ENCODE measurements at places on chromosomes 2 and 18.

DNA sequence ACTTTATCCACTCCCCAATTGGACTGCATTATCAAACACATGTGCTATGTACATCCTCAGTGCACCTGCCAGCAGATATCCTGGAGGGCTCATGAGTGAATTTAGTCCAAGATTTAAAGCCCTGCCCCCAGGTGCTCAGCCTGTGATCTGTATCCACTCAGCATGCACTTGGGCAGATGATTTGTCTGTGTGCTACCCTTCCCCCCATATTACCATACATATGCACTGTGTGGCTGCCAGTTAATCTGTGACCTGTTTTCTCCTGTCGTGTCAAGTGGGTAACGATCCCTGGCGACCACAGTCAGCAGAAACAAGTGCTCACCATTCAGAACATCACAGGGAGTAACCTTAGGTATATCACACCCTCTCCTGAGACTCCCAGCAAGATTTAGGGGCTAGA, 10.2 kb downstream of the NAGK start:
- DNase-seq: no peak

- DNase-seq: no peak
Observed at GRCh38 chr18:58064406-58064998, 20.5 kb downstream of the NEDD4L start.

DNA sequence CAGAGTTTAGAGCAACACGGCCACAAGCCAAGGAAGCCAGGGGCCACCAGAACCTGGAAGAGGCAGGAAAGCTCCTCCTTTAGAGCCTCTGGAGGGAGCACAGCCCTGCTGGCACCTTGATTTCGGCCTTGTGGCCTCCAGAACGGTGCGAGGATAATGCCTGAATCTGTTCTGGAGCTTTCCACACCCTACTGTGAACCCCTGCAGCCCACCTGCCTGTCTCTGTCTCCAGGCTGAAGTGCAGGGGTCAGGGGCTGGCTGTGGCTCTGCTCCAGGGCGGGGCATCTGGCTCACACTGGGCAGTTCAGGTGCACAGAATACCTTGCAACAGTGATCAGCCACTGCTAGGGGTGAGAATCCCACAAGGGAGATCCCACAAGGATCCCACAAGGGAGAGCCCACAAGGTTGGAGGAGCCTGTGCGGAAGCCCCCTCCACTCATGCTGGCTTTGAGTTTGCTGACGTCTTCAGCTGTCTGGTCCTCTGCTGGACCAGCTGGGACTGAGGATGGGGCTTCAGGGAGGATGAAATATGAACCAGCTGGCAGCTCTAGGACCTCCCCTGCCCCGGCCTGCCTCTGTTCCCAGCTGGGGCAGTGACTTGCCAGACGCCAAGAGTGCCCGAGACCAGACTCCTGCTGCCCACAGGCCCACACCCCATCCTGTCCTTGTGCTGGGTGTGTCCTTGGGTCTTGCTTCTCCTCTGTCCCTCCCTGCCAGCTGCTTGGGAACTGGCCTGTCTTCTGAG, 56.4 kb upstream of the OTOS start:
- DNase-seq: no peak

- DNase-seq: no peak
Observed at GRCh38 chr2:16281451-16282335, 341.3 kb downstream of the MYCN start.

DNA sequence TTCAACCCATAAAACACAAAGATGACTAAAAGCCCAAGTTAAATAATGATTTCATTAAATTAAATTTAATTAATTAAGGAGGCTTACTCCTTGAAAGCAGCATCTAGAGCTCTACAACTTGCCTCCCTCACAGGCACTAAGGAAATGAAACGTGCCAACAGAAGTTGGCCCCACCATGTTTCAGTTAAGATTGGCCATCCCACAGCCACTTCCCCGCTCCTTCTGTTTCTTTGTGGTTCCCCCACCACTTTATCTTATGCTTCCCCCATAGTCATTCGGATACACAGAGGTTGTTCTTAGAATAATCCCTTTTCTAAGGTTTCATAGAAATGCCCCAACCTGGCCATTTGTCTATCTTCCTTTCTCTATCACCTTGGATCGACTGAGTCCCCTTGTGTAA, 101.6 kb upstream of the RIOK3 start:
- DNase-seq: no peak

DNA sequence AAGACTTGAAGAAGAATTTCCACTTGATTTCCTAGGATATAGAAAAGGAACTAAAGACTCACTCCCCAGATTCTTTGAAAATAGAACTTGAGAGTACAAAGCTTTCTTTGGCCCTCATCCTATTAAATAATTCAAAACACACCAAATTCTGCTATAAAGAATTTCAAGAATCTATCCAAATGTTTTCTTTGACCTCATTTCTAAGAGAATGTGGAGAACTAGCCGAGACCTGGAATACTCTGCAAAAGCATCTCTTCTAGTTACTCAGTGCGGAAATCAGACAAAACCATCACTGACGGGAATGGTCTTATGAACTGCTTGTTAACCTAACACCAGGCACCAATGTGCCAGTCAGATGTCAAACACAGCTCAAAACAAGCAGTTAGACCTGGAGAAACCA, 44.2 kb upstream of the ARL5A start:
- no peak for DNase-seq

- no peak for DNase-seq
Observed at GRCh38 chr18:62609764-62610163, 86.9 kb downstream of the ZCCHC2 start.

DNA sequence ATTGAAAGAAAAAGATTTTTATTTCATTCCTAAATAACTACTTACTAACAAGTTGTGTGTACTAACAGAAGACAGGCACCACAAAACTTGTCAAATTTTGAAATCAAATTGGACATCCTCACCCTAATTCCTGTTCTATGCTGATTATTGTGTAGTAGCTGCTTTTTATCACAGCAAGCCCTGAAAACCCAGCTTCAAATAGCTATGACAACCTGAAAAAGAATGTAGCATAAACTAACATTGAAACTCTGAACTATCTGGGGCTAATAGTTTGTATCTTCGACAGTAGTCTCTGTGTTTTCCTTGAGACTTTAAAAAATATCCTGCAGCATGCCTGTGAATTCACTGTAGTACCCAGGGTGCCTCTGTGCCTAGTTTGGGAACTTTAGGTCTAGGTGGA, 122.6 kb downstream of the WDPCP start:
- DNase-seq: no peak

- no peak for DNase-seq
Observed at GRCh38 chr2:12722447-12723316, 5.9 kb downstream of the TRIB2 start.

DNA sequence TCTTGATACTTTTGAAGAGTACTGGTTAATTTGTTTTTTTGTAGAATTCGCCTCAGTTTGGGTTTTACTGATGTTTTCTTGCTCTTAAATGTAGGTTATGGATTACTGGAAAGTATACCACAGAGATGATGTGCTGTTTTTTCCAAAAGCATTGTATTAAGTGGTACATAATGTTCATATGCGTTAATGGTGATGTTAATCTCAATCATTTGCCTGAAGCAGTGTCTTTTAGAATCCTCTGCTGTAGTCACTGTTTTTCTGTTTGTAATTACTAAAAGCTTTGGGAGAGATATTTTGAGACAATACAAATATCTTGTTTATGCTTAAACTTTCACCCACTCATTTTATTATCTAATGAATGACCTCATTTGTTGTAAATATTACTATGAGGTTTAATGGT, 163.4 kb upstream of the LRP1B start:
- DNase-seq: no peak

- DNase-seq: no peak
Observed at GRCh38 chr2:231110551-231110950, 14.3 kb downstream of the HTR2B start.

- DNase-seq: peak; percentile 36
Observed at GRCh38 chr2:54262015-54262765, 6.2 kb upstream of the TSPYL6 start.

- peak; percentile 35 for DNase-seq
Observed at GRCh38 chr18:56575819-56576663, 62.4 kb downstream of the TXNL1 start.

GRCh38 chr2:28802975-28803429, 7.6 kb upstream of the SPDYA start:
- no peak for DNase-seq

DNA sequence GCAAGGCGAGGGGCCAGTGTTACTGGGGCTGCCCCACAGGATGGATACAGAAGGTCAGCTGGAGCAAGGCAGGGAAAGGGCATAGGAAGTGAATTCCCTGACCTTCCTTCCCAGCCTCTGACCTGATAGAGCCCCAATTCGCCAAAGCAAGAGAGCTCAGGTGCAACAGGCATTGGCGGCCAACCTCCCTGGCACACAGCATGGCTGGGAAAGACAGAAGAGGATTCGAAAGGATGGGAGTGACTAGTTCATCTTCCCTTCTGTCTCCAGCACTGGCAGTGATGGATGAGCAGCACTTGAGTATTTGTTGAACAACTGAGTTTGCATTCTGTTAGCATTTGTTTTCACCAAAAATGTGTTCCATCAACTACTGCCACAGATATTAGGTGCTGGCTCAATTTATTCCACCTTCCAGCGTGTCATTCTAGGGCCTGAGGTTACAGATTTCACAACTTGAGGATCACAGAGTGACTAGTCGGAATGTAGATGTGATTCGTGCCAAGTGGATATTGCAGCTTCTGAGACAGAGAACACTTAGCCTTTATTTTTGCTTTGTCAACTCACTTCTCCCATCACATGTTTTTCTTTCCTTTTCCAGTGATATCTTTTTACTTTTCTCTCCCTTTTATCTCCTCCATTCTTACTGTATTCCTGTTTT, 6.2 kb downstream of the COPS8 start:
- DNase-seq: no peak

- no peak for DNase-seq
Observed at GRCh38 chr2:133485868-133486267, 82.4 kb downstream of the NCKAP5 start.

GRCh38 chr2:108943751-108944150, 45.3 kb downstream of the EDAR start:
- DNase-seq: no peak

GRCh38 chr2:9463698-9464034, 10.7 kb upstream of the IAH1 start:
- no peak for DNase-seq

DNA sequence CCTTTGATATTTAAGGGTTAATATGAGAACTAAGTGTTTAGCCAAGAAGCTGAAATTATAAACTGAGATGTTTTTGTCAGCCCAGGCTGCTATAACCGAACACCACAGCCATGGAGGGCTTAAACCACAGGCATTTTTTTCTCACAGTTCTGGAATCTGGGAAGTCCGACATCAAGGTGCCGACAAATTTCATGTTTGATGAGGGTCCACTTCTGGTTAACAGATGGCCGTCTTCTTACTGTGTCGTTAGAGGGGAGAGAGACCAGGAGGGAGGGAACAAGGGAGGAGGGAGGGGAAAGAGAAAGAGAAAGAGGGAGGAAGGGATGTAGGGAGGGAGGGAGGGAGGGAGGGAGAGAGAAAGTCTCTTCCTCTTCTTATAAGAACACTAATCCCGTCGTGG, 6.5 kb upstream of the CNDP2 start:
- DNase-seq: no peak

DNA sequence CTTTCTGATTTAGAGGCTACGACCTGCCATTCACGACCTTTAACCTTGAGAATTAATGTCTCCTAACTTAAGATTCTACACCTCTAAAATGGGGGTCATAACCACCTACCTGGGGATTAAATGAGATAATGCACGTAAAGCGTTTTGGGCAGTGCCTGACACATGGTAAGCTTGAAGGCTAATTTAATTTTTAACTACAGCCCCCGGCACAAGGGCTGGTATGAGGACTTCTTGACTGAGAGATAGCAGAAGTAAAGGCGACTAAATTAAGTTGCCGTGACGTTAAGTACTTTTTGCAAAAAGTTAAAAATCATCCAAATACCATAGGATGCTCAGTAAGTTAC, 549 bp downstream of the MRPL35 start:
- DNase-seq: no peak

DNA sequence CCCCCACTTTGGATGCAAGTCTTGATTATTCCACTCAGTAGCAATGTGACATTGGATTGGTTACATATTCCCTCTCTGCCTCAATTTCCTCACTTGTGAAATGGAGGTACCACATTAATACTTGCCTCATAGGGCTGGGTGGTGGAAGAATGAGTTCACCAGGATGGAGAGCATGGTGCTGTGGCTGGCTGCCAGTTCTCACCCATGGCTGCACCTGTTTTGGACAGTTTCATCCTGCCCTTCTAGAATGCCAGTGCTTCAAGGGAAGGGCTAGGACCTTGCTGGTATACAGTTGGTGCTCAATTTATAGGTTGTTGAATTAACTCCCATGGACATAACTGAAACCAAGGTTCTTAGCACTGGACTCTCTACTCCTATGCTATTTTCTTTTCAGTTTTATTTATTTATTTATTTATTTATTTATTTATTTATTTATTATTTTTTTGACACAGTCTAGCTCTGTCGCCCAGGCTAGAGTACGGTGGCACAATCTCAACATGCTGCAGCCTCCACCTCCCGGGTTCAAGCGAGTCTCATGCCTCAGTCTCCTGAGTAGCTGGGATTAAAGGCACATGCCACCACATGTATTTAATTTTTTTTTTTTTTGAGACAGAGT, 5.3 kb upstream of the SH3RF3 start:
- DNase-seq: no peak

DNA sequence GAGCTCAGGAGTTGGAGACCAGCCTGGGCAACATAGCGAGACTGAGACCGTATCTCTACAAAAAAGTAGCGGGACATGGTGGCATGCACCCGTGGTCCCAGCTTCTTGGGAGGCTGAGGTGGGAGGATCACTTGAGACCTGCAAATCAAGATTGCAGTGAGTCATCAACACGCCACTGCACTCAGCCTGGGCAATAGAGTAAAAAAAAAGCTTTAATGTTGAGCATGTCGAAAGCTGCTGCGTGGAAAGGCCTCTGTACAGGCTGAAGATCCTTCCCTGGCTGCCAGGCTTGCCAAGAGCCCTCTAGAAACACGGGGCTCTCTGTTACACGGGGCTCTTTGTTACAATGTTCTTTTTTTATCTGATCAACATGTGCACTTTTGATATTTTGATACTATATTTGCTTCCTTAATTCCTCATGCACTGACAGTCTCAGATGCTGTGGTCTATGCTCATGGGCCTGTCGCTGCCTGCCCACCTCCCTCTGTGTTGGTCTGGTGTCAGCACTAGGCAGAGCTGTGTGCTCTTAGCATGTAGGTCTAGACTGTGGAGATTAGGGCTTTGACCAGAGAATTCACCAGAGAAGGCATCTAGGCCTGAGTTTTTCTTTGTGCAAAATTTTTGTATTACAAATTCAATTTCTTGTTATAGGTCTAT, 18.7 kb downstream of the CLK1 start:
- DNase-seq: no peak

DNA sequence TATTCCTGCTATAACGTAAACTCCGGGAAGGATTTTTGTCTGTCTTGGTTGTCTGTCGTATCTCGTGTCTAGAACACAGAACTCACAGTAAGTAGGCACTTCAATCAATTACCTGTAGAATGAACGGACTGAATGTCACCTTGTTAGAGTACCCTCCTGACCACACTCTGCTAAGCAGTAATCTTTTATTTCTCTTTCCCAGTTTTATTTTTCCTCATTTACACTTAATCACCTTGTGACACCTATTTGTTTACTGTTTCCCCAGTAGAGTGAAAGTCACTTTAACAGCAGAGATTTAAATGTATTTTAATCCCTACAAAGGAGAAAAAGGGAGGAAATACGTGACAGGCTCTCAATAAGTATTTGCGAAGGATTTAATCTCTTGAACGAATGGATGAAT, 514 bp upstream of the EPB41L5 start:
- DNase-seq: no peak
